ENCODE measurements at places on chromosomes 7 and 10.

GRCh38 chr10:43892062-43892770, 243.5 kb upstream of the ZNF32 start:
- DNase-seq = no peak

DNA sequence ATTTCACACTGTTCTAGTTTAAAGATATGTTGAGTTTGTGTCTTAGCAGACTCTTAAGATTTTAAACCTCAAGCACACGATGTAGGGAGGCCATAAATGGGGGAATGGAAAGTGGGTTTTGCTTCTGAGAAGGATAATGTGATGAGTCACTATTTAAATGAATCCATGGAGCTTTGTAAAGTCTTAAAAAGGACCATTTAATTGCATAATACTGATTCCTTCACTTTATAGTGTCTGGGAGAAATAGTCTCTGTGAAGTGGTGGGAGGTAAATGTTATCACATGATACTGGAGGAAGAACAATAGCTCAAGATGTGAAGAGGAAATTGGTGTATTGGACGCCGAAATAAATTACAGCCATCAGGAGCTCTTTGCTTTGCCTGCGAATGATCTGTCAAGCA, 84.0 kb upstream of the MYO3A start:
- no peak for DNase-seq

GRCh38 chr10:95328013-95328412, 37.2 kb upstream of the PDLIM1 start:
- no peak for DNase-seq

DNA sequence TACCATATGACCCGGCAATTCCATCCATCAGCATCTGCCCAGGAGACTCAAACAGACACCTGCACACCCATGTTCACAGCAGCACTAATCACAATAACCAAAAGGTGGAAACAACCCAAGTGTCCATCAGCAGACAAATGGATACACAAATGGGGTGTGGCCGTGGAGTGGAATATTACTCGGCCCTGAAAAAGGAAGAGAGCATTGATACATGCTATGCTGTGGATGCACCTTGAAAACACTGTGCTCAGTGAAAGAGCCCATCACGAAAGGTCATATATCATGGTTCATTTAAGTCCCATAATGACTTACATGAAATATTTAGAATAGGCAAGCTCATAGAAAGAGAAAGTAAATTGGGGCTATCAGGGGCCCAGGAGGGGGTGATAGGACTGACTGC, 57.5 kb upstream of the DNAAF5 start:
- DNase-seq = no peak

DNA sequence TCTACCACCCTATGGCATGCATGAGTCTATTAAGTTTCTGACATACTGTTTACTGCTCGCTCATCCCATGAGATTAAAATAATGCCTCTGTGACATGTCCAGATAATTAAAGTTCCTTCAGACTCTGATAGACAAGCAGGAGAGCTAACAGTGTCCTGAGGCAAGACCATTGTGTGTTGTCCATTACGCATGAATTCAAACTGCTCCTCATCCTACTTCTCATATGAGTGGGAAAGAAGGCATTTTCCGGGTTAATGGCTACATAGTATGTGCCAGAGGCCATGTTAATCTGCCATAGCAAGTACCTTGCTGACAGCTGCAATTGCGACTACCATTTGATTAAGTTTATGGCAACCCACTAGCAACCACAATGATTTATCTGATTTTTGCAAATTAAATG, 113.3 kb downstream of the GNAI1 start:
- no peak for DNase-seq

DNA sequence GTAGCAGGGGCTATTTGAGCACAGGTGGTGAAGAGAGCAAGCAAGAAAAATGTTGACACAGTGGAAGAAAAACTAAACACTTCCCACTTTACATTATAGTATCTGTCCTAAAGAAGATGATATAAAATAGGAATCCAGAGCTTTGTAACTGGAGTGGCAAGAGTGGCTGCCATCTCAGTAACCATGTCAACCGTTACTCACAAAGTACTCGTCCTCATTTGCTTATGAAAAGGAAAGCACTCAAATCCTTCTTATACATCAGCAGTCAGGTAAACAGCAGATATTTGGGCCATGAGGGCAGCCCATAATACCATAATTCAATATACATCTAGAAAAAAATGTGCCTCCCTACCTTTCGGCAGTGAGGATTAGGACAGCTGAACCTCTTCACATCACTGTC, 70.1 kb downstream of the RNF216 start:
- DNase-seq = no peak

GRCh38 chr10:128543151-128543550, 416.9 kb upstream of the MKI67 start:
- DNase-seq = no peak

DNA sequence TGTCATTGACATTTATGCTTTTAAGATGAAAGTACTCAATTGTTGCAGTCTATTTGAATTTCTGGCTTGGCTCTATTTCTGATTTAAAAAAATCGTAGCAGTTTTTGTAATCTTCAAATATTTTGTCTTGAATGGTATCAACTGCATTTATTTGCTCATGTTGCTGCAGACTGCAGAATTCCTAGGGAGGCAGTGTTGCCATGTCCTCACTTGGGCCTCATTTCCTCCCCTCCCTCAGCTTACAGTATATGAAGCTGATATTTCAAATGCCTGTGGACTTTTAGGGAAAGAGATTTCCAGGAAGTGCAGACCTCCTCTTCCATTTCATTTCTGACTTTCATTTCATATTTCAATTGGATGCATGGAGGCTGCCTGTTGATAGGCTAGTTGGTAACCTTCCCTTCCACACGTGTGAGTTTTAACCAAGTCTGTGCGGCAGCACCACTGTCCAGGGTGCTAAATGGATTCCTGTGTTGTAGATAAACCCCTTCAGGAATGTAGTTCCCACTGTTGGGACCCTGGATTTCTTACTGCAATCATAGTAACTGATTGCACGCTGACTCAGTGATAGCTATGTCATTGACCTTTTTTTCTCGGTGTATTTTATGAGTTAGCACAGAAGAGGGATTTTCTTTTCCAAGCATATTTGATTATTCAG, 17.5 kb downstream of the VPS50 start:
- DNase-seq = no peak

GRCh38 chr10:62580396-62580795, 206.2 kb downstream of the ZNF365 start:
- no peak for DNase-seq

DNA sequence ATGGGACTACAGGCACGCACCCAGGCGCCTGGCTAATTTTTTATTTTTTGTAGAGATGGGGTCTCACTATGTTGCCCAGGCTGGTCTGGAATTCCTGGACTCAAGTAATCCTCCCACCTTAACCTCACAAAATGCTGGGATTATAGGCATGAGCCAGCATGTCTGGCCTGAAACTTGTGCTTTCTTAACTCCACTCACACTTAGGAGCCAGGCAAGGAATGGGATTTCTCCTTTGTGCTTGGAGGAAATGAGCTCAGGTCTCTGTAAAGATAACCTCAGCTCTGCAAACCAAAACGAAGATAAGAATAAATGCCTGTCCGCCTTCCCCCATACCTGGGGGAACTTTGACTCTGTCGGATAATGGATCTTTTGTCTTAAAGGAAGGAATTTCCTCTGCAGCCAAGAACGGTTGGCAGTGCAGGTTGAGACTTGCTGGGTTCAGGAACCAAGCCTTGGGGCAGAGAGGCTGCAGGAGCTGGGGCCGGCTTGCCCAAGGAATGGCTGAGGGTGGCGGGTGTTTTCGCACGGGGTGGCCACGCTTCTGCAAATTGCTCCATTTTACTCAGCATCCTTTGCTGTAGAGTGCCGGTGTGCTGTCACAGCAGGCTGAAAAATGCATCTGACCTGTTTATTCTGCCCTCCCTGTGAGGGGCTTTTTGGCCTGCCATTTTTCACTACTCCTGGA, 174.2 kb downstream of the KIAA1217 start:
- no peak for DNase-seq
